Right ventricle myocardium inferior (tissue), 1 donor: ENCODE measurements at places on chromosomes 11 and 22. TPM values are rescaled to one million over a fixed set of nuclear protein-coding genes. Genes with fewer than 3 reads are reported as not detected.

DNA sequence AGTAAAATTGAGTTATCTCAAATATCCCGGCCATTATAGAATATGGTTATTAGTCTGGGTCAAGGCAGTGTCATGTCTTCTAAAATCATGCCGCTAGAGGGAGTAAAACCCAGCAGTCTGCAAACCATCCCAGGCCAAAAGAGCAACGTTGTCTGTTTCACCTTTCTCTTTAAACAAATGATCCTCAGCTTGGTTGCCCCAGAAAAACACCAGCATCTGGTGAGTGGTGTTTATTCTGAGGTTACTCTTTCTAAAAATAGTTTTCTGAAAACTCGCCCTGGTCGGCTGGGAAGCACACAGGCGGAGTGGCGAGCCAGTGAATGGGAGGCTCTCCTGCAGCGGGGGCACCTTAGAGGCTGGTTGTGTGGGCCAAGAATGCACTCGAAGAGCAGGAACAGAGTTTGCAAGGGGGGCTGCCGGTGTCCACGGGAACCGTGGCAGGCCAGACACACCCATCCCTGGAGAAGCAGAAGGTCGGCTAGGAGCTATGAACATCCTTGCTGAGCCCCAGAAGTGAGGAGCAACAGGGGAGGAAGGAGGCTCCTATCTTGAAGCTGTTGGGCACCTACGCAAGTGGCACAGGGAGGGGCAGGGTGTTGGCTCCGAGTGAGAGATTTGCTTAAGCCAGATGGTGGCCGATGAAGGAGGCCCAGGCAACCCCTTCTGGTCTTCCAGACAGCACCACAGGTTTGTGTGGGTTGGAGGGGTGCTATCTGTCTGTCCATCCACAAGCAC lies 297.1 kb downstream of the ETS1 start:
- no peak for DNase-seq

GRCh38 chr11:96207459-96208449 lies 135.2 kb downstream of the MAML2 start:
- no peak for DNase-seq

DNA sequence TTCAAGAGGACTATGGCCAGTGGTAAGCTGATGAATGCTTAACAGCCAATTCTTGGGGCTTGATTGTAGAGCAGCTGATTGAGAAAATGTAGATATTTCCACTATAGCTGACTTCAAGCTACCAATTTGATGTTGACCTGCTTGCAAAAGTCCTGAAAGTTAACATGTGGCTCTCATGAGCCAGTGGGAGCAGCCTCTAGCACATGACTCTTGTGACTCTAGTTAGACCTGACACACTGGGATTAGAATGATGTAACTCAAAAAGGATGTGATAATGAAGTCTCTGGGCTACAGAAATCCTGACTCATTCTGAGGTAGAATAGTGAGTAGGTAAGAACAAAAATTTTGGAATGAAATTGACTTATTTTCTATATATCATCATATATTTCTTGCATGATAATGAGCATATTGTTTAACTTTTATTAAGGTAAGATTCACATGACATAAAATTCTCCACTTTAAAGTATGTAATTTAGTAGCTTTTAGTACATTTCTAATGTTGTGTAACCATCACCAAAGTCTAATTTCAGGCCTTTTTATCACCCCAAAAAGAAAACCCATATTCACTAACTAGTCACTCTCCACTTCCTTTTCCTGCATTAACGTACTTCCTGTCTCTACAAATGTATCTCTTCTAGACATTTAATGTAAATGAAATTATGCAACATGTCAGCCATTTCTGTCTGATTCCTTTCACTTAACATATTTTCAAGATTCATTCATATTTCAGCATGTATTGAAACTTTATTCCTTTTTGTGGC lies 16.1 kb upstream of the OR52H1 start:
- DNase-seq = no peak

GRCh38 chr11:121244884-121245283 lies 47.7 kb upstream of the SC5D start:
- no peak for DNase-seq

KRTAP5-2 gene
- total RNA-seq = not detected
